ENCODE measurements at places on chromosomes 7 and 10.

DNA sequence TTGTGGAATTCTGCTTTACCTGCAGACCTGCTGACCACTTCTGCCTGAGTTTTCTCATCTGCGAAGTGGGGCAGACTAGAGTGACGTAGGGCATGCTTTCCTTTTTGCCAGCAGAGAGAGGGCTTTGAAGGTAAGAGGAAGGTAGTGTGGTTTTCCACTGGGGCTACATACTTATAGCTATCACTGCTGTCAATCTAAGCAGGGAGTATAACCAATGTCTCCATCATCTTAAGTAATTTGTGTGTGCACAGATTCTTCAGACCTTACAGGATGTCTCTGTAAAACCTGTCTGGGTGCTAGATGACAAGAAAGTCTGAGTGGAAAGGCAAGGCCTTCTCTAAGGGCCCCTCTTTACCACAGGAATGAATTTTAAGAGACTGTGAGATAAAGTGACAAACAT lies 106.8 kb downstream of the RBM20 start:
- no peak for DNase-seq

- no peak for DNase-seq
These were observed 36.4 kb upstream of the CARD11 start for GRCh38 chr7:3080106-3080505.

GRCh38 chr7:123348690-123349089 lies 148.9 kb upstream of the SLC13A1 start:
- DNase-seq: no peak

DNA sequence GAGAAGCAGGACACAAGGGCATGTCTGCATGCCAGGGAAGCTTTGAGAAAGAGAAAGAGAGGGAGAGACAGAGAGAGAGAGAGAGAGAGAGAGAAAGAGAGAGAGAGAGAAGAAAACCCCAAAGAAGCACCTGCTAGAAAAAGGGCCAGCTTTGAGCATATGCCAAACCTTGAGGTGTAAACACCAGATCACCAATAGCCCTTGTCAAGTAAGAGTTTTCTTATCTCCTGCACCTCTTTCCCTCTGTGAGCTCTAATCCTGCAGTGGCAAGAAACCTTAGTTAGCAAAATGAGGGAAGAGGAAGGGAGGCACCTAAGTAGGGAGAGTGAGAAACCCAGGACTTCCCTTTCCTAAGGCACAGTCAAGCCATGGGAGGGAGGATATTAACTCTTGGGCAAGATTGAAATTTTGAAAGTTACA lies 11.3 kb upstream of the TRDMT1 start:
- no peak for DNase-seq

DNA sequence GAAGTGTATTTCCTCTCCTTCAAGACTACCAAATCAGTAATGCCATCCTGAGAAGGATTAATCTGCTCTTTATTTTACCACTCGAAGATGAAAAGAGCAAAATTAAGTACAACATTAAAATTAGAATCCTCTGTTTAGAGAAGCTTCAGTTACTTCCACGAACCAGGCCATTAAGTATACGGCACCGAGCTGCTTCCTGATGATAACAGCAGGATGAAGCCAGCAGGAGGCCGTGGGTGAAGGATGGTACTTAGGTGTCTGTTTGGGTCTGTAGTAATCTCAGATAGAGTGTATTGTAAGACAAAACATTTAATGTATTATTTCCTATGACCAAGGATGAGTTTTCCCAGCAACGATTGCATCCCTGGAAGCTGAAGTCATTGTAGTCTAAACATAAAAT lies 362.8 kb downstream of the SFMBT2 start:
- DNase-seq: no peak

DNA sequence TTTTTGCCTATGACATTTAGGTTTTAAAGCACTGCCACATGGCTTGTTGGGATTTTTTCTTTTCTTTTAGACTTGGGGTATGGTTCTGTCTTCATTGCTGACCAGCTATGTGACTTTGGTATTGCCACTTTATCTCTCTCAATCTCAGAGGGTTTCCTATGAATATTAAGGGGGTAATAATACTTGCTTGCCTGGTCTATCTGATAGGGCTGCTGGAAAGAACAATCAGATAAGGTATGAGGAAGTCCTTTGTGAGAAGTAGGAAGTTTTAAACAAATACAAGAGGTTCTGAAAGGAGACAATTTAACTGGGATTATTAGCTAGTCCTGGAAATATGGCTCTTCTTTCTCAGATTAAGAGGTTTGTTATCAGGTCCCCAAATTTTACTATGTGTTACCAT lies 80.8 kb downstream of the ZNF92 start:
- no peak for DNase-seq

- no peak for DNase-seq
These were observed 1358.9 kb upstream of the LRRTM3 start for GRCh38 chr10:65566906-65567305.

GRCh38 chr10:89773081-89773480 lies 71.7 kb downstream of the KIF20B start:
- no peak for DNase-seq

DNA sequence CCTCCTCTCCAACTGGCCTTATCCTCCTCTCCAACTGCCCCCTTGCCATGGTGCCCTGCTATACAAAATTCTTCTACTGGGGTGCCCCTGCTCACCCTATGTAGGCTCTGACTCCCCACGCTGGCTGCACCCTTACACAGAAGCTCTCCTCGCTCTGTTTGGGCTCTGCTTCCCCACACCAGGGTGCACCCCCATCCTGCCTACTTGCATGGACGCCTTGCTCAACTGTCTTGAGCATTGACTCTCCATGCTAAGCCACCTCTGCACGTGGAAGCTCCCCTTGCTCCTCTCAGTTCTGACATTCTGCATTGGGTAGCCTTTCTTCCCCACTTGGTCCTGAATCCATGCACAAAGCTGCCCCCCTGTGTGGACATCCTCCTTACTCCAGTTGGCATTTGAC lies 231.1 kb downstream of the GFRA1 start:
- DNase-seq: no peak

DNA sequence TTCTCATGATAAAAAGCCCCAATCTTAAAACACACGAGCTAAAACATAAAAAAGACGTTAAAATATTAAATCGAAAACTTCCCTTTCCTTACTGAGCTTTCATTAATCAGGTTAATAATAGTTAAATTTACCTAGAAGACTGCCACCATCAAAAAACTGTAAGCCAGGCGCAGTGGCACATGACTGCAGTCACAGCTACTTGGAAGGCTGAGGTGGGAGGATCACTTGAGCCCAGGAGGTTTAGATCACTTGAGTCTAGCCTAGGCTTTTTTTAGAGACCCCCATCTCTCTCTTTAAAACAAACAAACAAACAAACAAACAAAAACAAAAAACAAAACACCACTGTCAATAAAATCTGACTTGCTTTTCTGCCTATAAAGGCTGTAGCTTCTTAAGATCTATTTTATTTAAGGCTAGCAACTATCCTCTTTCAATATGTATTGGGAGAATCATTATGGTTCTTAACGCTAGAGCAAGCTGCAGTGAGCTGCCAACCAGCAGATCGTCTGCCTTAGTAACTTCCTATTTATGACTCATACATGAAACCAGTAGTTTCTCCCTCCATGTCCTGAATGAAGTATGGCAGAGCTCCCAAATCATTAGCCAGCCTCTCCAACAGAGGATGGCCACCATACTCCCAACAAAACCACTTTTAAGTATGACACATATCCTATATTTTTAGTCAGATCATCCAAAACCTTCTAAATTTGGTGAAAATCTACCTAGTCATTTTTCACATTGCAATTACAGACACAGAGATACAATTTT lies 163.7 kb downstream of the SRPK2 start:
- DNase-seq: no peak

DNA sequence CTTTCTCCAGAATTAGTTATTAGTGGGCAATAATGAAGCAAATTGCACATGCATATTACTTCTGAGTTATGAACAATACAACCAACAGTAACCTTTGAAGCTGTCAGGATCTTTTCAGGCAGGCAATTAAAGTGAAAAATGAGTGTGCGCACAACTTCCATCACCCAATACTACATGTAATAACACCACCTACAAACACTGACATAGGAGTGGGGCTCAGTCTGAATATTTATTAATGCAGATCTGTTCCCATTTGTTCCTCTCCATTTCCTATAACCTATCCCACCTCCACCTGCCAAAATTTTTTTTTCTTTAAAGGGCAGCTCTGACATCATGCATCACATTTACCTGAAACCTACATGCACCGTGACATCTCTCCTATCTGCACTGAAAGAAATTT lies 177.2 kb downstream of the JAZF1 start:
- no peak for DNase-seq

DNA sequence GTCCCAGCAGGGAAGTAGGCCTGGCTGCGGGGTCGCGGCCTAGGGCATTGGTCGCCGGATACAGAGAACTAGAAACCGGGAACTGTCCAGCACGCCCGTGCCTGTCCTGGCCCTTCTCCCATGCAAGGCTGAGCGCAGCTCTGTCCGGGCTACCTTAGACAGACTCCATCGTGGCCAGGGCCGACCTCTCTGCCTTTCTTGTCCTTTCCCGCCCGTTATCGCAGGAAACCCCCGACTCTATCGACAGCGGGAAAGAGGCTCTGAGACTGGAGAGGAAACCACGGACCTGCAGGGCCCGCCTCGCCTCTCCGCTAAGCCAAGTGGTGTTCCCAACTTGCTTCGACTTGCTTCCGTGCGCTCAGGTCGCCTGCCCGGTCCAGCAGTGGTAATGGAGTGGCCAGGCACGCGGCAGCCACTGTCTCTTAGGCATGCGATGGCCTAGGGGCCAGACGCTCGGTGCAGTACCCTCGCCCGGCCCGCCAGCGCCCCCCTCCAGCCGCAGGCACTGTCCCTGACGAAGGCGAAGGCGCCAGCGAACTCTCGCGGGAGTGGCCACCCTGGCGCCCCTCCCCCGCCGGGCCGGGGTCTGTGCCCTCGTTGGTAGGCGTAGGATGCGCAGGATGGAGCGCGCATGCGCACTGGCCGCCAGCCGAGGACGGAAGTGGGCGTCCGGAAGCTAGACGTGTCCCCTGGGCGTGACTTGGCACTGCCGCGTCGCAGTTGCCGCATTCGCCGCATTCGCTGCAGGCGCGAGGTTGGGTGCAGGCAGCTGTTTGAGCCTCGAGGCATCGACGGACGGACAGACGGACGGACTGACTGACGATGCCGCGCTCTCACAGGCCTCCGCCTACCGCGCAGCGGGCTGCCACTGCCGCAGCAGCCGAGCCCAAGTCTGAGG lies 54.4 kb downstream of the MCMBP start:
- DNase-seq: no peak

- DNase-seq: no peak
These were observed 30.6 kb downstream of the RBM17 start for GRCh38 chr10:6119423-6119822.

- no peak for DNase-seq
These were observed 54.5 kb upstream of the DNAJB6 start for GRCh38 chr7:157282141-157282801.

DNA sequence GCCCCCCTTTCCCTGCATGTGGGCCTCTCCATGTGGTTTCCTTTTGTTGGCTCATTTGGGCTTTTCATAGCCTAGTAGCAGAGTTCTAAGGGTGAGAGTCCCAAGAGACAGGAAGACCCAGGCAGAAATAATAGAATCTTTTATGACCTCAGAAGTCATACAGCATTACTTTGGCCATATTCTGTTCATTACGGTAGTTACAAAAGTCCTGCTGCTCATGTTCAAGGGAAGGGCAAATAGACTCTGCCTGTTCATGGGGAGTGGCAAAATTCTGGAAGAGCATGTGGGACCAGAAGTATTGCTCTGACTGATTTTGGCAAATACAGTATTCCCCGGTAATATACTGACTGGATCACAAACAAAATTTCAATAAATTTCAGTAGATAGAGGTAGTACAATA lies 910.3 kb downstream of the LRMDA start:
- no peak for DNase-seq

GRCh38 chr7:47946581-47947354 lies 1.5 kb downstream of the PKD1L1 start:
- DNase-seq: no peak

GRCh38 chr10:77283326-77283725 lies 354.3 kb downstream of the KCNMA1 start:
- no peak for DNase-seq

GRCh38 chr10:93599778-93600177 lies 1.3 kb downstream of the RBP4 start:
- no peak for DNase-seq

- DNase-seq: no peak
These were observed 147.1 kb upstream of the GHITM start for GRCh38 chr10:83991986-83992753.

DNA sequence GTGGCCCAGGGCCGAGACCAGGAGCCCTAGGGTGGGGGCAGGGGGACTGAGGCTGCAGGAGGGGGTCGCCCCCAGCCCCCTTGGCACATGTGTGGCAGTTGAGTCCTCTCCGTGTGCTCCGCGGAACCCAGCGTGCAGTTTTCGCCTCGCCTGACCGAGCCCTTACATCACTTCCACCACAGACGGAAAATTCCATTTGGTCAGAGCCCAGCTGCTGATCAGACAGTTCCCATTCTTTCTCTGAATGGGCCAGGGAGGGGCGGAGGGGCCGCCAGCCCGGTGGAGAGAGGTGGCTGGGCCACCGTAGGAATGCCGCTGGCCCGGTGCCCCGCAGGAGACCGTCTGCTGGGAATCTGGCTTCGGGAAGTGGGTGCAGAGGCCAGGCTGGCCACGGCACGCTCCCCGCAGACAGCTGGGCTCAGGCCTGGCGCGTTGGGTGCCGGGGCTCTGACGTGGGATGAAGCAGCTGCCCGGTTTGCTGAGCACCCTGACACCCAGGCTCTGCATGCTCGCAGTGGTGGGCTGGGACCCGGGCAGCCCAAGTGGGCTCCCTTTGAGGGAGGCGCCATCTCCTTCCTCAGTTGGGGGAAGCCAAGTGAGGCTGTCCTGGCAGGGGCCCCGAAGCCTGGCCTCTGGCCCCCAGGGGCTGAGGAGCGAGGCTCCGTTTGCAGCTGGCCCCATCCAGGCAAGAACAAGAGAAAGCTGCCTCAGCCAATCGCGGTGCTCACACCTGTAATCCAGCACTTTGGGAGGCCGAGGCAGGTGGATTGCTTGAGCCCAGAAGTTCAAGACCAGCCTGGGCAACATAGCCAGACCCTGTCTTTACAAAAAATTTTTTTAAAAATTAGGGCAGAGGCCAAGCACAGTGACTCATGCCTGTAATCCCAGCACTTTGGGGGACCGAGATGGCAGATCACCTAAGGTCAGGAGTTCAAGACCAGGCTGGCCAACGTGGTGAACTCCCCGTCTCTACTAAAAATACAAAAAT lies 9.9 kb downstream of the TTYH3 start:
- DNase-seq: no peak

- no peak for DNase-seq
These were observed 83.9 kb downstream of the BAMBI start for GRCh38 chr10:28761084-28761846.

GRCh38 chr7:17093461-17093860 lies 205.0 kb upstream of the AHR start:
- DNase-seq: no peak

Data from stimulated activated CD8-positive, alpha-beta memory T cell treated with anti-CD3 and anti-CD28 coated beads, Interleukin-2, amount 100 ng/mL, for 1 hour (primary cell).